ENCODE measurements at places on chromosomes 2 and 18.

- no peak for DNase-seq
Measured at GRCh38 chr2:233288663-233289062, 19.0 kb upstream of the SAG start.

- DNase-seq, result no peak
Measured at GRCh38 chr2:100902817-100903405, 83.0 kb downstream of the NPAS2 start.

GRCh38 chr2:8300216-8300615 lies 381.6 kb upstream of the ID2 start:
- no peak for DNase-seq

DNA sequence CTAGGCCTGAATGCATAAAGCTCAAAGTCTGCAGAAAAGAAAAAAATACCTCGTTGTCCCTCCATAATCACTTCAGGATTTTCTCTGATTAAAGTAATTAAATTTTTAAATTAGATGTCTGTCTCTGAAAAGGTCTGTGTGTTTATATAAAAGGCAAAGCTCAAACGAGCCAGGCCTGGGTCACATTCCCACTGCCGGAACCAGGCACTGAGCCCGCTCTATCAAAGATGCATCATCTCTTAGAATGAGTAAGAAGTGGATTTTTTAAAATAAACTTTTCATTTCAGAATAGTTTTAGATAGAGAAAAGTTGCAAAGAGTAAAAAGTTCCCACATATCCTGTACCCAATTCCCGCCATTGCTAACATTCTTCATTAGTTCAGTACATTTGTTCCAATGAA lies 202.1 kb upstream of the KYNU start:
- no peak for DNase-seq

- no peak for DNase-seq
Measured at GRCh38 chr2:175253871-175254270, 72.4 kb upstream of the ATP5MC3 start.
